HT1080 (cell line): ENCODE measurements at places on chromosomes 2 and 18.
A peak's percentile ranks its signal among the peaks of the same experiment; 100 is the strongest.

GRCh38 chr2:204948822-204949221 lies 403.5 kb downstream of the PARD3B start:
- DNase-seq, result no peak

DNA sequence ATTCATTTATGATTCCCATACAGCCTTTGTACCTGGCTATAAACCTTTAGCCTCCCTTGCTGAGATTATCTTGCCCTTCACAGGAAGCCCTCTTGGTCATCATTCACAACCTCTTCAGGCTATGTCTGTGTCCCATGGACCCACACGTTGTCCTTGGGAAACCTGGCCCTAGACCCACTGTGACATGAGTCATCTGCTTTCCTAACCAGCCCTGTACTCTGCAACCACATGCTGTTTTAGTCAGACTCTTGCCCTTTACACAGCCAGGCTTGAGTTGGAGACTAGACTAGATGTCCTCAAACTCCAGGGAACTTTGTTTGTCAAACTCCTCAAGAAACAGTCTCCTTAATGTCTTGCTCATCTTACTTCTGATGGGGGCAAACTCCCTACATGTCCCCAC lies 229.3 kb upstream of the ZSWIM2 start:
- DNase-seq, result peak; percentile 59

GRCh38 chr18:34978953-34979608 lies 62.1 kb upstream of the MAPRE2 start:
- peak; percentile 99 for DNase-seq

GRCh38 chr2:211990335-211990734 lies 548.3 kb downstream of the ERBB4 start:
- DNase-seq, result no peak

DNA sequence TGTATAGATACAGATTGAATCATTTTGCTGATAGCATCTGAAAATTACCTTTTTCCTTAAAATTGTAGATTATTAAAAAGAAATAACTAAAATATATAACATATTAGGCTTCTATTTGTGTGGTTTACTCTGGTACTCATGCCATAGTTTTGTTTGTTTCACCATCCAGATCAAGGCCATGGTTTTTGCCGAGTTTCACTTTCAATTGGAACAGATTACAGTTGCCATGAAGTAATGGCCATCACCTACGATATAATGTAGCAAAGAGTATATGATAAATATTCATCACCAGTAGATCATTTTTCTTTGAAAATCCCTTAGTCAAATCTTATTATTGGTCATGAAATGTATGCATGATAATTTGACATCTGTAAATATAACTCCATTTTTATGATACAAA lies 11.9 kb upstream of the DNAH7 start:
- no peak for DNase-seq

- no peak for DNase-seq
Measured at GRCh38 chr18:78457731-78458130, 521.9 kb upstream of the SALL3 start.

GRCh38 chr2:61679096-61679495 lies 140.9 kb upstream of the XPO1 start:
- DNase-seq, result no peak

GRCh38 chr2:76599732-76600368 lies 889.1 kb upstream of the GCFC2 start:
- DNase-seq, result peak; percentile 74

DNA sequence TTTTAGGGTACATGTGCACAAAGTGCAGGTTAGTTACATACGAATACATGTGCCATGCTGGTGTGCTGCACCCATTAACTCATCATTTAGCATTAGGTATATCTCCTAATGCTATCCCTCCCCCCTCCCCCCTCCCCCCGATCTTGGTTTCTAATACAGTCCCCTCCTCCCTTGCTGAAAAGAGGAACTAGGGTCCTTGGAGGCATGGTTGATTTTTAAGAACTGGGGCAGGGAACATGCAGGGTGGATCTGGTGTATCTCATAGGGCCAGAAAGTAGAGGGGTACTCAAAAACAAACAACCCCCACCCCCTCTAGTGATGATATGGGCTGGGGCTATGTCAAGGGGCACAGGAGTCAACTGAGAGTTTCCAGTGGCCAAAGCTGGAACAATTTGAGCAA lies 153.4 kb downstream of the UBR3 start:
- no peak for DNase-seq

DNA sequence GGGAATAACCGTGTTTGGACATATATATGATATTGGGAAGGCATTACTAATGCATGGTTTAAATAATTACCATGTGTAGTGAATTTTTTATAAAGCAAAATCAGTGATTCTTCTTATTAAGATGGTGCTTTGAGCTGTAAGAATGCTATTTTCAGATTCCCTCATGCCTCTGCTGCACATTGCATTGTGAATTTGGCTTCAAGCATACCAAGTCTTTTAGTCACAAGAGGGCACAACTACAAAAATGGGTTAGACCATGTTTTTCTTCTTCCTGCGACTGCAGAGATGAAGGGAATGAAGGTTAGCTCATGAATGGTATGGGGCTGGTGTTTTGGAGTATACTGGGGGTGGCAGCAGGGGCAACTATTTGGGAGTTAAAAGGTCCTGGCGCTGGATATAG lies 320.1 kb downstream of the SLC4A3 start:
- DNase-seq, result peak; percentile 11

- DNase-seq, result peak; percentile 65
Measured at GRCh38 chr2:85111819-85112281, 21.3 kb upstream of the TCF7L1 start.

- DNase-seq, result peak; percentile 85
Measured at GRCh38 chr2:134727385-134727784, 8.6 kb upstream of the TMEM163 start.

DNA sequence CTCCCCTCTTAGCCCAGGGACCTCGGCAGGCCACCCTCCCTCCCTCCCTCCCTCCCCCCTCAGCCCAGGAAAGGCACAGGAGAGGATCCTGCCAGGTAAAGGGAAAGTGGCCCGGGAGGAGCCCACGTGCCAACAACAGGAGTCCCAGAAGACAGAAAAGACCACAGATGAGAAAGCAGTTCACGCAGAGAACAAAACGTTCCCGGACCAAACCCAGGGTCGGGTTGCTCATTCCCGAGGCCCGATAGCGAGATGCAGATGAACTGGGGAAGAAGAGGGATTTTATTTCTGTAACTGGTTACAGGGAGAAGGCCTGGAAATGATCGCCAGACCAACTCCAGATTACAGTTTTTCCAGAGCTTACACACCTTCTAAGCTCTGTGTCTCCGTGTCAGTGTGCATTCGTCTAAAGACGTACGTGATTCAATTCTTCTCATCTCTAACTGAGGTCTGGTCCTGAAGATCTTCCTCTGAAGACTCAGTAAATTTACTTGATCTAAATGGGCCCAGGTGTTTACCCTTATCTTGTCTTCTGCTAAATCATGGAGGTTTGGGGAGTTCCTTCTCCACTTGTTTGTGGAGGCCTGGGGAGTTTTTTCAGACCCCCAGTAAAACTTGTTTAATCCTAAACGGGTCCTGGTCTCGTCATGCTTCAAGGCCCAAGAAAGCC lies 807 bp upstream of the NEU4 start:
- no peak for DNase-seq

GRCh38 chr2:133365117-133365516 lies 203.1 kb downstream of the NCKAP5 start:
- DNase-seq, result no peak

DNA sequence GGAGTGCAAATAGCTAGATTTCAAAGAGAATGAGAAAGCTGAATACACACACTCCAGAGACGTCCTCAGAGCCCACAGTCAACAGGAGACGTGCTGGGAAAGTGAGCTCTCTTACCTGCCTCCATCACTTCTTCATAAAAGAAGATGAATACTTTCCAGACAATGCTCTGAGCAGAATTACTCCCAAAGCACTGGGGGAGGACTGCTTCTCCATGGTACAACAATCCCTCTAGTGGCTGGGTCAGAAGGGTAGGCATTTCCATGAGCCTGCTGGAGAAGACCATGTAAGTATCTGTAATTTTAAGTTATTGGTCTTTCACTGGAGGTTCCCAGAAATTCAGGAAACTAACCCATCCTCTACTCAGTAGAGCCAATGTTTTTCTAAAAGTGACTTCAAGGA lies 190.3 kb downstream of the RBM43 start:
- peak; percentile 24 for DNase-seq

GRCh38 chr2:43408407-43409160 lies 182.2 kb upstream of the ZFP36L2 start:
- DNase-seq, result no peak

GRCh38 chr2:148926291-148926961 lies 51.4 kb downstream of the KIF5C start:
- DNase-seq, result no peak

GRCh38 chr2:33168922-33169321 lies 222.2 kb downstream of the LTBP1 start:
- DNase-seq, result no peak

DNA sequence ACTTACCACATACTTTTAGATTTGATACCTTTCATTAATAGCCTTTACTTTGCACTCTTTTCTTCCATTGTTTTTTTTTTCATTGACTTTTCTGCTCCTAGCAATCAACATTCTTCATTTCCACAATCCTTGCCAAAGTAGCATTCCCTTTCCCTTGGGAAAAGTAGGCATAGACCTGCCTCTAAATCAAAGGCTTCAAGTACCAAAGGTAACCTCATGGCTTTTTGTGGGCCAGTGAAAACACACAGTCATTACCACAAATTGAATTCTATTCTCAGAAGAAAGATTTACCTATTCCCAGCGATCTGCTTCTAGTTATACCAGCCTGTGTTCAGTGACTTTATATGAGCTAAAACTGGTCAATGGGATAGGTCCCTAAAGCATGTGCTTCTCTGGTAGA lies 109.2 kb downstream of the SOCS6 start:
- DNase-seq, result peak; percentile 33

DNA sequence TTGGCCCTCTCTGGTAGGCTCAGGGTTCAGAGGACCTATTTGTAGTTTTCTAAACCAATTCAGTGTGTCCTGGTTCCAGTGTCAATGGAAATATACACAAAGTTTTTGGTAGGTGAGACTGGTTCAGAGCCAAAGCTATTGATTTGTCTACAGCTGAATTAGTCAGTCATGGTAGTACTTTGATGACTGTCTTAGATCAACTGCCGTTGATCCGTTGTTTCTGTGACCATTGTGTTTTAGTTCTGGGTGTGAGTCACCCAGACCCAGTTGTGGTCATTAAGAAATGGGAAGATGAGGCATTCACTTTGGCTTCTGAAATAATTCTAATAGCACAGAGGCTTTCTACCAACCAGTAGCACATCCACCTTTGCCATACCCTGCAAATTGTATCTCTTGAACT lies 16.0 kb upstream of the RPE start:
- peak; percentile 66 for DNase-seq

GRCh38 chr18:41989508-41989907 lies 34.5 kb downstream of the PIK3C3 start:
- DNase-seq, result no peak

- no peak for DNase-seq
Measured at GRCh38 chr2:88028931-88029330, 12.6 kb upstream of the RNU2-63P start.

- peak; percentile 42 for DNase-seq
Measured at GRCh38 chr2:220512419-220512818, 885.0 kb downstream of the SLC4A3 start.

GRCh38 chr2:169637620-169638019 lies 53.5 kb downstream of the PPIG start:
- DNase-seq, result no peak
